Urinary bladder (tissue), 4 donors: ENCODE measurements at places on chromosomes 2 and 18. TPM values are rescaled to one million over a fixed set of nuclear protein-coding genes. Genes with fewer than 3 reads are reported as not detected.

Gene UGT1A7
- 0.08 TPM for polyA plus RNA-seq

Gene IL36RN
- polyA plus RNA-seq = not detected

Gene SLC16A14
- 4.9 TPM for polyA plus RNA-seq

Gene ARL4C
- 22.4 TPM for polyA plus RNA-seq

Gene MEIS1
- 46.5 TPM for polyA plus RNA-seq

Gene TFCP2L1
- polyA plus RNA-seq = 0.41 TPM

Gene MAPRE3
- polyA plus RNA-seq = 24.4 TPM

Gene ANKRD30BL
- not detected for polyA plus RNA-seq

Gene SP9
- not detected for polyA plus RNA-seq

Gene STARD6
- not detected for polyA plus RNA-seq

DNA sequence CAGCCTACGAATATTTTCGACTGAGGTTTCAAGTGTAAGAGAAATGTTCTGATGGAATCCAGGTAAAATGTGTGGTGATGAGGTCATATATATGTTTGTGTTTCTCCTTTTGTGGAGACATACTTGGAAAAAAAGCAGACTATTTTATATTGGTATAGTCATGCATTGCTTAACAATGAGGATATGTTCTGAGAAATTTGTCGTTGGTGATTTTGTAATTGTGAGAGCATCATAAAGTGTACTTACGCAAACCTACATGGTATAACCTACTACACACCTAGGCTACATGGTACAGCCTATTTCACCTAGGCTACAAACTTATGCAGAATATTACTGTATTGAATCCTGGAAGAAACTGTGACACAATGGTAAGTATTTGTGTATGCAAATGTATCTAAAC is 1849.9 kb upstream of the CELF4 start:
- DNase-seq = no peak

- DNase-seq = no peak
Measured at GRCh38 chr2:80573950-80574349, 269.4 kb upstream of the LRRTM1 start.

DNA sequence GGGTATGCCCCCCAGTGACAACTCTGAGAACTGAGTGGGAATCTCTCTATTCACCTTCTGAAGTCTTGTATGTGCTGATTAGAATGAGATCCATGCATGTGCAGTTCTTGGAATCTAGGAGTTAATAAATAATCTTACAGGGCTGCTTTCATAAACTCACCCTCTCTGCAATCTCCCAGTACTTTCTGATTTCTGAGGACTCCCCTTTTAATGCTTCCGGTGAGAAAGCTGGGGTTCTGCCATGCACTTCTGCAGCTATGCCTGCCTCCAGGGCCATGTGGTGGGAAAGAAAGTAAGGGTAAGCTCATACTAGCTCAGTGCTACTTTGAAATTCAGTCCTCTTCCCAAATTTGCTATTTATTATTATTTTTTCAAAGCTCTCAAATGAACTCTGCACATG is 432.9 kb downstream of the MTX2 start:
- DNase-seq = no peak

DNA sequence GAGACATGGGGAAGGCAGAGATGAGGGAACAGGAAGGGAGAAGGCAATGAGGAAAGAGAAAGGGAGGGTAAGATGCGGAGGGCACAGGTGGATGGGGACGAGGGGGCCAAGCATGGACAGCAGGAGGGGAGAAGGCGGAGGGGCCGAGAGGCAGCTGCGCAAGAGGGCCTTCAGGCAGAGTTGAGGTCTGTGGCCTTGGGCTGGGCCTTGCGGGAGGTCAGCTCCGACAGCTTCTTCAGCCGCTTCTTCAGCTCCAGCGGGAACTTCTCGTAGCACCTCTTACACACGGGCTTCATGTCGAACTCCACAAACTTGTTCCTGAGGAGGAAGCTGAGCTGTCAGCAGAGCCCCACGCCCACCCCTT is 6.9 kb upstream of the GPR17 start:
- no peak for DNase-seq

GRCh38 chr18:67935638-67936037 is 419.1 kb upstream of the DSEL start:
- no peak for DNase-seq

GRCh38 chr18:54947091-54947490 is 12.2 kb downstream of the CCDC68 start:
- DNase-seq = no peak

GRCh38 chr18:22219568-22220355 is 50.4 kb downstream of the GATA6 start:
- DNase-seq = no peak

- DNase-seq = no peak
Measured at GRCh38 chr2:174020926-174021662, 55.9 kb upstream of the SP3 start.

- no peak for DNase-seq
Measured at GRCh38 chr18:67776929-67777328, 260.4 kb upstream of the DSEL start.

GRCh38 chr2:141869572-141869971 is 261.2 kb downstream of the LRP1B start:
- no peak for DNase-seq

DNA sequence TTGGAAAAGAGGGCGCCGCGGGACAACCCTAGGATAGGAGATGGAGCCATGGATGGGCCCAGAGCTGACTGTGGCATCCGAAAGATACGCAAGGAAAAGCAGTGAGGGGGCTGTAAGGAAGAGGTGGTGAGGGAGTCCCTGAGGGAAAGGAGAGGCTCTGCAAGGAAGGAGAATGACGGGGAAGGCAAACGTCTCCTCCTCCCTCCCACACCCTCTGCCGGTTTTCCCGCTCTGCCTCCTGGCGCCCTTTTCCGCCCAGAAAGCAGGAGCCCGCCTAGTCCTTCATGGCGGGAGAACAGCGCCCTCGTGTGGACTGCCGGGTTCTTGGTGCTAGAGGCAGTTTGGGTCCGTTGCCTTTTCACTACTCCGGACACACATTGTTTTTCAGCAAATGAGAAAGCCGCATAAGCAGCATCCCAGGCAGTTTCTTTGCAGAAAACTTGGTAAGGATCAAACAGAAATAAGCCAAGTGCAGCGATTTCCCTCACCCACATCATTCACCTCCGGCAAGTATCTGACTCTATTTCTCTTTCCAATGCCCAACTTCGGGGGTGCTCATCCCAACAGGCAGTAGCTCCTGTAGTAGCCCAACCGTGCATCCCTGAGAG is 200.4 kb downstream of the INO80D start:
- DNase-seq = no peak

GRCh38 chr2:33011941-33012340 is 65.2 kb downstream of the LTBP1 start:
- DNase-seq = no peak

GRCh38 chr18:29969876-29970275 is 1072.7 kb downstream of the DSC3 start:
- no peak for DNase-seq

DNA sequence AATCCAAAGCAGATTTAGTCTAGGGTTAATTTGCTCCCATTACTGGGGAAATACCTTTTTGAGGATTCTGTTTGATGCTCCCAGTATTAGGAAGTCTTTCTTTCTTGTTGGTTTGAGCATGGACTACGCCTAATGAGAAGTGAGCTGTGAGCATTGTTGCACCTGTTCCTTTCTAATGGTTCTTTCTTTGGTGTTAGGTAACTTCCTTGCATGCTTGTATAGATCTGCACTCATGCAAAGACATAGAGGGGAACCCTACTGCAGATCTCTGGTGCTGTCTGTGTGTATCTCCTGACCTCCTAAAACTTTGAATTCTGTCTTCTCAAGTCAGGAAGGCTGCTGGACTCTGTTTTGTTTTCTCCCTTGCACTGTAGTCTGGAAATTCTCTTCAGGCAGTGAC is 12.8 kb upstream of the TDRD15 start:
- DNase-seq = no peak

GRCh38 chr2:64192125-64192479 is 47.9 kb upstream of the PELI1 start:
- DNase-seq = no peak

DNA sequence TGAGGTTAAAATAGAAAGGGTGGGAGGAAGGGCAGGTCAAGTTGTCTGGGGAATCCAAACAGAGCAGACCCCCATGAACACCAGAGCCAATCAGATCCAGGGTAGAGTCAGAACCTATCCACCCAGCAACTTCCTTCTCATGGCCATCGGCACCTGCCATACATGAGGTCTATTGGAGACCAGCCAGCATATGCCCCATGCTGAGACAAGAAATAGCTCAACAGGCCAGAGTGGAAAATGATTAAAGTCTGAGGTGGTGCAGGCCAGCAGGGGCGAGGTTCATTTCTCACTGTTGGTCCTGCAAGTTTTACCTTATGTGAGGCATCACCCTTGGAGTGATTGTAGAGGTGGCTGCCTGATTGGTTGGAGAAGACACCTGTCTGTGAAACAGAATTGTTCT is 89.2 kb downstream of the LONRF2 start:
- no peak for DNase-seq

DNA sequence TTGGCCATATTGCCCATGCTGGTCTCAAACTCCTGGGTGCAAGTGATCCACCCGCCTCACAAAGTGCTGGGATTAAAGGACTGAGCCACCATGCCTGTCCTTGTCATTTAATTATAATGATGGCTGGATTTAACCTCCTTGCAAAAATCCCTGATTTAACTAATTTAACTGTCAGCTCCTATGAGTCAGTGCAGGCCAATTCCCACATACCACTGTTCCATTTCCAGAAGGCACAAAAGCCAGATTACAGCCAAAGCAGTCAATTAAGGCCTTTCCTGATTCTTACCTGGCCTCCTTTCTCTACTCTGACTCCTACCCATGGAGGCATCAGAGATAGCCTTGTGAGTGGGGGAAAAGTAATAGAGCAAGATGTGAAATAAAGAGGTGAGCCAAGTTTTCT is 12.3 kb upstream of the SLC35F5 start:
- DNase-seq = no peak

- no peak for DNase-seq
Measured at GRCh38 chr18:13376841-13377351, 158.3 kb downstream of the LDLRAD4 start.

DNA sequence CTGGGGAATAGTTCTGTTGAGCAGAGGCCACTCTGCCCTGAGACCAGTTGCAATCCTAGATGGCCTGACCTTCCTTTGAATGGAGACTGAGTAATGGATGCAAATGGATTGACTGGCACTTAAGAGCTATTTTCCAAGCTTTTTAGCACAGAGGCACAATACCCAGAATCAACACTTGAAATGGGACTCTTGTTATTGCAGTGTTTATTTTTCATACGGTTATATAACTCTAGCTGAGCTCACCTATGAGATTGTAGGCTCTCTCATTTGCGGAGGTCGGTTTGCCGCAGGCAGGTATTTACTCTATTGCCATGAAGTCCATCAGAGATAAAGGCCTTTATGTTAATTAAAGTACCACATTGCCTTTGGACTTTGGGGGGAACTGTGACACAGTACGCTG is 422.3 kb upstream of the CELF4 start:
- DNase-seq = no peak

GRCh38 chr18:9191658-9192256 is 55.2 kb downstream of the ANKRD12 start:
- DNase-seq = no peak

DNA sequence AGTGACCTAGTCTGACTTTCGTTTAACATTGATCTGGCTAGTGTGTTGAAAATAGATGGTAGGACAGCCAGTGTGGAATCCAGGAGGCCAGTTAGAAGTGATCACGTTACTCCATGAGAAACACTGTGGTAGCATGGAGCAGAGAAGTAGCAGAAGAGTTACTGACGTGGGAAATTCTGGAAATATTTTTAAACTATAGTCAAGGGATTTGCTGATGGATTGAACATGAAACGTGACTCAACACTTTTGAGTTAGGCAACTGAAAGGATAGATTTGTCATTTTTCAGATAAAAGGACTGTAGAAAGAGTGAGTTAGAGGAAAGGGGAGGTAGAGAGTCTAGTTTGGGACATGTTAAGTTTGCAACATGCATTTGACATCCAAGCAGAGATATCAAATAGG is 130.4 kb downstream of the IRS1 start:
- DNase-seq = no peak

DNA sequence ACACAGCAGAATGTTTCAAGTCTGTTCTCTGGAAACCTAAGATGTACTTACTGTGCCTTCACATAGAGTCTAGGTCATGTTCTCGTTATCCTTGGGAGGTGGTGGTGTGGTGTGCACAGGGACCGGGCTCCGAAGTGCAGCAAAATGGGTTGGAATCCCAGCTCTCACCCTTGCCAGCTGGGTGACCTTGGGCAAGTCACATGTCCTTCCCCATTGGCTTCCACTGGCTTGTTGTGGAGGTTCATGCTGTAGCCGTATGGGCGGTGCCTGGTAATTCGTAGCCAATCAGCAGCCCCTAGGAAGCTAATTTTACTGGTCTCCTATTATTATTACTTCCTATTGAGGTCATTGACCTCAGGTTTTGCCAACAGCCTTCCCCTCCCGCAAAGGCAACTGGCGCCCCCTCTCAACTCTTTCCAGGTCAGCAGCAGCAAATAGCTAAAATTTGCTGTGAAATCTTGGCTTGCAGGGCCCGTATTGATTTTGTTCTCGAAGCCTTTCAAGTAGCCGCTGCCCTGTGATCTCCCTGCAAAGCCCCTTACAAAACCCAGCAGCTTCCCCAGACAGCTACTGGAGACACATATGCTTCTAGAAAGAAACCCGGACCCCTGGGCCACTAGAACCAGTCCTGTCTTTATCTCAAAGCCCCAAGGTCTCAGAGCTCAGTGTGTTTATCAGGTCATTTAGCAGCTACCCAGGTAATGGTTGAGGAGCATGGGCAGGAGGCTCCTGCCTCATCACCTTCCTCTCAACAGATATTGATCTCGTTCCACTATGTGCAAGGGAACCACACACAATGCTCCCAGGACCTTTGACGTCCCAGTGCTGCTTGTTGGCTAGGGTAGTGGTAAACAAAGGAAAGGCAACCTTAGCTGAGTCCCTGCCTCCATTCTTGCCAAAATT is 66.5 kb upstream of the SLC1A4 start:
- DNase-seq = no peak

DNA sequence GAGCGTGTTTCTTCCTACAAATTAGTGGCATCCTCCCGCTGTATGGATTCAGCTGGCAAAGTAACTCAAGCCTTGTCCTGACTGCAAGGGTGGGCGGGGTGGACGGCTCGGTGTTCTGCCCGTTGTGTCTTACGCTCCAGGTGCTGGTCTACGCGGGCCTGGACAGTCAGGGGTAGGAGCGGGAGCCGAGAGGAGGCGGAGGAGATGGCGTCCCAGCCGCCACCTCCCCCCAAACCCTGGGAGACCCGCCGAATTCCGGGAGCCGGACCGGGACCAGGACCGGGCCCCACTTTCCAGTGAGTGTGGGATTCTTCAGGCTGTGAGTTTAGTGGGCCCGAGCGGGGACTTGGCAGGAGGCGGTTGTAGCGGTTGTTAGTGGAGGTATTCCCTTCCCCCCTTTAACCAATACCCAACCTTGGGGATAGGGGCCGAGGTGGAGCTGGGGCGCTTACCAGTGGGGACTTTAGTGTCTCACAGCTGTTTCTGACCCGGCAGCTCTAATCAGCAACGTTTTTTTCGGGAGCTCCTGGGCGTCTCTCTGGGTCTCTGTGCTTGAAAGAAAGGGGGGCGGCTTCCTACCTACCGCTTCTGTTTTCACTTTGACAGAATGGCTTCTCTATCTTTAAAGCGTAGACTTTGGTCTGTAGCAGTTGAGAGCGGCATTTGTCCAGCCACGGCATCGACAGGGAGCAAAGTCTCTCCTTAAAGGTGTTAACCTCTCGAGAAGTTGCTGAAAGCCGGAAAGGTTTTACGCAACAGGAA is at the start of the genes PEX13 and PUS10:
TSS of gene PEX13 (plus strand) at position 165 of the 762 bp plus-strand sequence. CDS start at position 205, 40 bp downstream.
TSS of gene PUS10 (minus strand) at position 700 of the 762 bp plus-strand sequence. CDS start 6,365 bp downstream, outside the sequence.
- peak; percentile 14 for DNase-seq

GRCh38 chr2:40219141-40219540 is 232.7 kb downstream of the SLC8A1 start:
- no peak for DNase-seq

- no peak for DNase-seq
Measured at GRCh38 chr2:136107051-136108033, 10.6 kb downstream of the CXCR4 start.

GRCh38 chr2:54310961-54311360 is 54.9 kb upstream of the TSPYL6 start:
- no peak for DNase-seq
